ENCODE measurements at places on chromosomes 16 and 17.

DNA sequence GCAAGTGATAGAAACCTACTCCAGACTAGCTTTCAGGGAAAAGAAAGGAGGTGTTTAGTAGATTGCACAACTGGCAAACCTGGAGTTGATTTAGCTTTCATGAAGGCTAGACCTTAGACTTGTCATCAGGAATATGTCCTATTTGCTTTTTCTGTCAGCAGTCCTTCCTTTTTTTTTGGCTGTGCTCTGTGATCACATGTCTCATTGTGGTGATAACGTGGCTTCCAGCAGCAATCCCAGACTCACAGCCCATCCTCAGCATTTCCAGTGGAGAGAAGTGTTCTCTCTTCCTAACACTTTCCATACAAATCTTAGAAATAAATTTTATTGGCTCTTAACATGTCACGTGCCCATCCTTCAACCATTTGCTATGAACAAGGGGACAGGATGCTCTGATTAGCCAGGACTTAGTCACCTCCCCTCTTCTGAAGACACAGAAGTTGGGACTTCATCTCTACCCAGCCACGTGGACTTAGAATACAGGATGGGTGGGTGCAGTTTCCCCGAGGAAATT, 74.7 kb downstream of the CDH13 start:
- no peak for DNase-seq

DNA sequence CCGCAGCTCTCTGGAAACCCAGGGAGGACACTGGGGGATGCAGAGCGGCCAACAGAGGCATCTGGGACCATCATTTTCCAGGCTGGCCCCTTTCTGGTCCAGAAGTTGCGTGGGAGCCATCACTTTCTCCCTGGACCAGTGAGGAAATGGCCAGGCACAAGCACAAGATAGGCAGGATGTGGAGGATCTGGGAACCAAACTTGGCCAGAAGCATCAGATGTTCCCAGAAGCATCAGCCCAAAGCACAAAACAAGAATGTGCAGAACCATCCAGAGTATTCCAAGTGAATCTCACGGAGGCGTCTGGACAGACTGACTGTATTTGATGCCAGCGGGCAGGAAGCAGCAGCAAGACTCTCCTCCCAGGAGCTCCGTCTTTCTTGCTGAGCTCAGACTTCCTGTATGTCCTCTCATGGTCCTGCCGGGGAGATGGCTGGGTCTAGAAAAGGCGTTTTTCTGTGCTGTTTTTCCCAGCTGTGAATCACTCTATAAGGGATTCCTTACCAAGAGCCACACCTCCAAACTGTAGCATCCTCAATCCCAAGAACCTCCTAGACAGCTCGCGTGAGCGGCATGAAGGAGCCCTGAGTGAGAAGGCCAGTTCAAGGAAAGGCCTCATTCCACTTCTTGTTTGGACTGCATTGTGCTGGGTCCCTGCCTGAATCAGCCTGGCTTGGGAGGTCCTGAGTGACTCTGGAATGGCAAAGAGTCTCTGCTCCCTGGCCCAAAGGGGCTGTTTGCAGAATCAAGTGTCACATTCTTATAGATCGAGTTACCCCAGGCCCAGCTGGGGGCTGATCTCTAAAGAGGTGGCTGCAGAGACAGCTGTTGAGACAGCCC, 49.5 kb upstream of the MTSS2 start:
- DNase-seq = no peak

- DNase-seq = peak; percentile 82
Observed at GRCh38 chr16:25257470-25257955, at the start of gene ZKSCAN2. Gene ZKSCAN2, minus strand, starts transcription at chr16:25257845. Its CDS starts 718 bp downstream, at chr16:25257127.

- DNase-seq = no peak
Observed at GRCh38 chr17:62321451-62321850, 58.9 kb upstream of the EFCAB3 start.

- no peak for DNase-seq
Observed at GRCh38 chr17:71937914-71938313, 182.9 kb upstream of the SOX9 start.

DNA sequence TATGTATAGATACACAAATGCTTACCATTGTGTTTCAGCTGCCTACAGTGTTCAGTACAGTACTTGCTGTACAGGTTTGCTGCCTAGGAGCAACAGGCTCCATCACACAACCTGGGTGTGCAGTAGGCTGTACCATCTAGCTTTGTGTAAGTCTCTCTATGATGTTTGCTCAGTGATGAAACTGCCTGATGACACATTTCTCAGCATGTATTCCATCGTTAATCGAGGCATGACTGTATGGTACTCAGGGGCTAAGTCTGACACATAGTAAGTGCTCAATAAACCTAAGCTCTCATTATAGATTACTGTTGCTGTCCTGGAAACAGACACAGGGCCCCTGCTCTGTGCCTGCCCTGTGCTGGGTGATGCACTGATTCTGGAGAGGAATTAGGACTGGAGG, 18.1 kb downstream of the KCNJ12 start:
- no peak for DNase-seq

GRCh38 chr17:68511254-68511670, 968 bp upstream of the PRKAR1A start:
- no peak for DNase-seq

- DNase-seq = no peak
Observed at GRCh38 chr17:49646391-49647255, 31.3 kb downstream of the SPOP start.
